ENCODE measurements at places on chromosomes 4 and X. TPM values are rescaled to one million over a fixed set of nuclear protein-coding genes. Genes with fewer than 3 reads are reported as not detected.

Gene KIAA0232
- 15.6 TPM for total RNA-seq

Gene IGFBP7
- 61.9 TPM for total RNA-seq

Gene SNCA
- 34.8 TPM for total RNA-seq

Gene STK32B
- total RNA-seq = not detected

Gene CDKL5
- 8.3 TPM for total RNA-seq

Gene TLR3
- total RNA-seq = 6.5 TPM

Gene SGCB
- total RNA-seq = 27.0 TPM

Gene GATA1
- not detected for total RNA-seq

Gene ARL9
- total RNA-seq = 0.22 TPM

Gene GABRE
- total RNA-seq = 19.3 TPM

Gene PRKG2
- 0.23 TPM for total RNA-seq

Gene PCDH19
- total RNA-seq = 0.12 TPM

Gene TCP11X2
- total RNA-seq = not detected

Gene SLC10A3
- total RNA-seq = 17.9 TPM

Gene CNGA1
- not detected for total RNA-seq

Gene MFAP3L
- 4.1 TPM for total RNA-seq

Gene MAGEA1
- total RNA-seq = not detected

Gene FAM9B
- total RNA-seq = 0.40 TPM

Gene MMAA
- total RNA-seq = 9.7 TPM

Gene FDCSP
- total RNA-seq = not detected

Gene SH3D19
- total RNA-seq = 51.3 TPM

Gene PAGE5
- not detected for total RNA-seq

Gene PLS3
- 127 TPM for total RNA-seq

Gene ZFYVE28
- 1.6 TPM for total RNA-seq

Gene TTC29
- total RNA-seq = not detected

Gene NOCT
- 16.5 TPM for total RNA-seq

Gene FGF2
- 134 TPM for total RNA-seq

Gene TRPC3
- not detected for total RNA-seq

Gene UCP1
- total RNA-seq = not detected

Gene SHROOM3
- 15.7 TPM for total RNA-seq

Gene CLRN2
- total RNA-seq = not detected
